ENCODE measurements at places on chromosomes 7 and 10. TPM values are rescaled to one million over a fixed set of nuclear protein-coding genes. Genes with fewer than 3 reads are reported as not detected.

DNA sequence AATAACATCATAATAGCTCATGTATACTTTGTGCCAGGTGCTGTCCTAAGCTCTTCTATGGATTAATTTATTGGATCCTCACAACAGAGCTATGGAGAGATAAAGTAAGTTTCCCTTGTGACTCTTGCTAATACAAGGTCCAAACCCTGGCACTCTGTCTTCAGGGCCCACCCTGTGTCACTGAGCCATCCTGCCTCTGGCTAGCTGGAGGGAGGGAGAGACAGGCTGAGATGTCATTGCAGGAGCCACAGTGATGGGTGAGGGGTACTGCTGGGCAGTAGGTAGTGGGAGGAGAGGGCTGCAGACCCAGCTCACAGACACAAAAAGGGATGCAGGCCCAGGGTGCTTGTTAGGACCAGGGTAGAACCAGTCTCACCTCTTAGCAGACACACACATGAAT, 16.9 kb downstream of the GCK start:
- no peaks in the 10 kb centered on the region for H3K4me1 ChIP-seq
- no peaks in the 10 kb centered on the region for H3K36me3 ChIP-seq
- H3K4me3 ChIP-seq = no peak overlapping the region

DNA sequence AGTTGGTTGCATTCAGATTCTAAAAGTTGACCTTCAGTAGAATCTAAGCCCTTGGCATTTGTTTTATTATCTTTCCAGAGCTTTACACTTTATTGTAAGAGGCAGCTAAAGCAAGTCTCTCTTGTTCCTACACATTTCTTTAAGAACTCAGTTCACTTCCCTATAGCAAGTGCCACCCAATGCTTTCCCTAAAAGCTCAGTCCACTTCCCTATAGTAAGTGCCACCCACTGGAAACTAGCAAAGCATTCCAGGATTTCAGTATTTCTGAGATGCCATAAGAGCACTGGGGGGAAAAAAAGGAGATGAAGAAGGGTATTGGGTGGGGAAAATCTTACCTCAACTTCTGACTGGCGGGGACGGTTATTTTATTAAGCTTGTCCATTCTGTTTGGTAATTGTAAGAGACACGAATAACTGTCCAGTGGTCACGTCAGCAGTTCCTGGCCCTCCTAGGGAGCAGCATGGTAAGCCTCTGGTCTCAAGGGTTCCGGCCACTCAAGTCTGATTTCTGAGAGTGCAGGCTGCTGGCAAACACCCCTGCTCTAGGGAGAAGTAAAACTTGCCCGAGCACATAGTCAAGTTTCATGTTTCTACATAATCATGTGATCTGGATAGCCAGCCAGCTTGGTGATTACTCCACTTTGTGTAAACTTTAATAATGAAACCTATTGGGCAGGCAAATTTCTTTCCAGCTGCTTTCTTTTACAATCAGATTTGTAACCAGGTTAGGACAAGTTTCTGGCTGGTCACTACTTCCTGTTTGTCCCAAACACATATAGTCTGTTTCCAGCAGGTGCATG, at the start of gene BLNK:
Gene BLNK, minus strand, starts transcription at position 554 of the 800 bp plus-strand sequence. Its CDS starts 171 bp downstream, at position 383.
- no peaks in the 10 kb centered on the region for H3K27me3 ChIP-seq
- H3K36me3 ChIP-seq = peaks cover 14% of the 10 kb centered on the region
- H3K4me3 ChIP-seq = peak within 1 kb of the TSS; percentile 72
- peak within 1 kb of the TSS; percentile 73 for H3K27ac ChIP-seq

The NAT16 gene
- not detected for total RNA-seq

The HTRA1 gene
- total RNA-seq = 2.4 TPM

The NODAL gene
- not detected for total RNA-seq

- no peak overlapping the region for H3K27ac ChIP-seq
- no peaks in the 10 kb centered on the region for H3K36me3 ChIP-seq
- no peaks in the 10 kb centered on the region for H3K27me3 ChIP-seq
- DNase-seq = no peak
These were observed 21.9 kb upstream of the FOXP2 start for GRCh38 chr7:114392686-114393085.

The PLPP4 gene
- total RNA-seq = not detected

GRCh38 chr7:3282457-3282856, 18.6 kb upstream of the SDK1 start:
- no peak for DNase-seq
- H3K27ac ChIP-seq = no peak overlapping the region
- H3K4me3 ChIP-seq = no peak overlapping the region
- H3K36me3 ChIP-seq = no peaks in the 10 kb centered on the region
- no peaks in the 10 kb centered on the region for H3K4me1 ChIP-seq

DNA sequence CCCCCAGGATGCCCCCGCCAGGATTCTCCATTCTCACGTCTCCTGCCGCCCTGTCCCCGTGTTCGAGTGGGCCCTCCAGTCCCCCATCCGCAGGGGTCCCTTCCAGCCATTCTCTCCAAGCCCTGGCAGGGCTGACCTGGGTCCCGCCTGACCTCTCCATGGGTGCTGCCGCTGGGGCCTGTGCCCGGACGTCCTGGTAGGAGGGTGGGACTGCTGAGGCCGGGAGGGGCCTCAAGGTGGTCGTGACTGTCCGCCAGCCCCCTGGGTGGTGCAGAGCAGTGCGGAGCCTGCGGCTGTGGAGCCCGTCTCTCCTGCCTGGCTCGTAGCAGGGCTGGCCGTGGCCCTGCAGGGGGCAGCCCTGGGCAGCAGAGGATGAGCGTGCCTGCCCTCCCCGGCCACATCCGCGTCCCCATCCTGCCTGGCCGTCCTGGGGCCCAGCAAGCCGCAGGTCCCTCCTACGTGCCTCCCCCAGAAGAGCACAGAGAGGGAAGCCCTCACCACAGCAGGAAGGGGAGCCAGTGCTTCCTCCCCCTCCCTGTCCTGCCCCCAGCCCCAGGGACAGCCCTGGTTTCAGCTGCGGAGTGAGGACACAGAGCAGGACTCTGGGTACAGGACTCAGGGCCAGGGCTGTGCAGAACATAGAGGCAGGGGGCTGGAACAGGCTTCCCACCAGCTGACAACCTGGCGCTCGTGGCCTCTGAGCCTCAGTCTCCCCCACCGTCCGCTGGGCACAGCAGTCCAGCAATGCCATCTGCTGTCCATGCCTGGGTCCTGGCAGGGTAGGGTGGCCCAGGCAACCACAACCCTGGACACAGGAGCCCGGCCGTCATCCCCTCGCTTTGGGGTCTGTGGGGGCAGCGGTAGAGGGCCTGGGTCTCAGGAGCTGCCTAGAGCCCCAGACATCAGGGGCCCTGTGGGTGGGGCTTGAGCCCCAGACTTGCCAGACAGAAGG, 1.5 kb upstream of the GRIFIN start:
- H3K27me3 ChIP-seq = peaks cover 44% of the 10 kb centered on the region
- no peak overlapping the region for H3K4me3 ChIP-seq
- DNase-seq = peak; percentile 92

The IFIT1B gene
- not detected for total RNA-seq

The TES gene
- total RNA-seq = 124 TPM

The CCDC6 gene
- 111 TPM for total RNA-seq

DNA sequence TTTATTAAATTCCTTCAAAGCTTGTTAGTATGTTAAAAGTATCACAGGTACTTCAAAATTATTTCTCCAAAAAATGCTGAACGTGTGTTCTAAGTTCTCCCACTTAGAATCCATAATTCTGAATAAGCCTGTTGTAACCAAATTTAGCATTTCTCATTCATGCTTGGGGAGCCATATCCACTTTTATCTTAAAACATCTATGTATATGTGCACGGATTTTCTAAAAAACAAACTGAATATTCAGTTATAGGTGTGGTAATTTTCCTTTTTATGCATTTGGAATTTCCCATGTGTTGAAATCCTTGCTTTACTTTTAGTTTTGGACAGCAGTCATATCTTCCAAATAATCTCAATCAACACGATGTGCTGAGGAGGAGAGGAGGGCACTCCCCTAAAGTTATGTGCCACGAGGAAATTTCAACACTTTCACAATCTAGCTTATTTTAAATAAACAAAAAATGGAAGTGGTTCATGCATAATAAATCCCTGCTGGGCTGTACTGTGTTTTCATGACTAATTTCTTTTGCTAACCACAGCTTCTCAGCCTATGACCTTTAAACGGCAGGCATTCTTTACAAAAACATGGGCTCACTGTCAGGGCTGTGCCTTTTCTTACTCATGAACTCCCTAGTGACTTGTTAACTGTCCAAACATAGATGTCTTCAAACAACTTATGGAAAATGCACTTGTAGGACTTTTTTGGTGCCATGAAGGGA, 380.3 kb upstream of the SEMA3C start:
- DNase-seq = peak; percentile 25
- no peaks in the 10 kb centered on the region for H3K27me3 ChIP-seq
- no peaks in the 10 kb centered on the region for H3K36me3 ChIP-seq

DNA sequence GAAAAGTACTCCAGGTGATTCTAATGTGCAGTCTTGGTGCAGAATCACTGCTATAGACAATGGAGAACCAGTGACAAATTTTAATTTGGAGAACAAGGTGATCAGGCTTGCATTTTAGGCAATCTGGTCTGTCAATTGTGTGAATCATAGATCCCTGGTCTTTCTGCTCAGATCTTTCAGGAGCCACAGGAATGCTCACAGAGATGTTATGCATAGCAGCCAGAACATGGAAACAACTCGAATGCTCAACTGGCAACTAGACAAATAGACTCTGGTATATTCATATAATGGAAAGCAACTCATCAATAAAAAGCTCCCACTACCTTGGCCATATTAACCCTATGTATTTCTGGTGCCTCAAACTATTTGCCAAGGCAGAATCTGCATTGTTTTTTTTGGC, 209.1 kb downstream of the PHF14 start:
- no peaks in the 10 kb centered on the region for H3K36me3 ChIP-seq
- H3K4me1 ChIP-seq = no peaks in the 10 kb centered on the region
- H3K27me3 ChIP-seq = no peaks in the 10 kb centered on the region
- no peak overlapping the region for H3K27ac ChIP-seq
- H3K4me3 ChIP-seq = no peak overlapping the region

The PRKG1 gene
- total RNA-seq = 0.21 TPM
